Activated naive CD8-positive, alpha-beta T cell treated with anti-CD3 and anti-CD28 coated beads, Interleukin-2, amount 10 ng/mL, durations not matched to agents 7 days and 5 days (primary cell): ENCODE measurements at places on chromosomes 2 and 18. TPM values are rescaled to one million over a fixed set of nuclear protein-coding genes. Genes with fewer than 3 reads are reported as not detected.

Gene REG3G
- not detected for total RNA-seq

Gene DNAJC5G
- not detected for total RNA-seq

Gene ACVR1C
- 2.0 TPM for total RNA-seq

Gene ANKRD30BL
- not detected for total RNA-seq

Gene NPPC
- total RNA-seq, result 0.40 TPM

Gene CPLX4
- total RNA-seq, result not detected

Gene SLC11A1
- 1.7 TPM for total RNA-seq

Gene GPR55
- total RNA-seq, result 18.8 TPM

Gene LRRC30
- not detected for total RNA-seq

GRCh38 chr18:32092422-32093101 lies 888 bp downstream of the RNF138 start:
- H3K27me3 ChIP-seq, result no peaks in the 10 kb centered on the region
- peaks cover 38% of the 10 kb centered on the region for H3K36me3 ChIP-seq
- H3K27ac ChIP-seq, result peak overlapping the region; percentile 96

DNA sequence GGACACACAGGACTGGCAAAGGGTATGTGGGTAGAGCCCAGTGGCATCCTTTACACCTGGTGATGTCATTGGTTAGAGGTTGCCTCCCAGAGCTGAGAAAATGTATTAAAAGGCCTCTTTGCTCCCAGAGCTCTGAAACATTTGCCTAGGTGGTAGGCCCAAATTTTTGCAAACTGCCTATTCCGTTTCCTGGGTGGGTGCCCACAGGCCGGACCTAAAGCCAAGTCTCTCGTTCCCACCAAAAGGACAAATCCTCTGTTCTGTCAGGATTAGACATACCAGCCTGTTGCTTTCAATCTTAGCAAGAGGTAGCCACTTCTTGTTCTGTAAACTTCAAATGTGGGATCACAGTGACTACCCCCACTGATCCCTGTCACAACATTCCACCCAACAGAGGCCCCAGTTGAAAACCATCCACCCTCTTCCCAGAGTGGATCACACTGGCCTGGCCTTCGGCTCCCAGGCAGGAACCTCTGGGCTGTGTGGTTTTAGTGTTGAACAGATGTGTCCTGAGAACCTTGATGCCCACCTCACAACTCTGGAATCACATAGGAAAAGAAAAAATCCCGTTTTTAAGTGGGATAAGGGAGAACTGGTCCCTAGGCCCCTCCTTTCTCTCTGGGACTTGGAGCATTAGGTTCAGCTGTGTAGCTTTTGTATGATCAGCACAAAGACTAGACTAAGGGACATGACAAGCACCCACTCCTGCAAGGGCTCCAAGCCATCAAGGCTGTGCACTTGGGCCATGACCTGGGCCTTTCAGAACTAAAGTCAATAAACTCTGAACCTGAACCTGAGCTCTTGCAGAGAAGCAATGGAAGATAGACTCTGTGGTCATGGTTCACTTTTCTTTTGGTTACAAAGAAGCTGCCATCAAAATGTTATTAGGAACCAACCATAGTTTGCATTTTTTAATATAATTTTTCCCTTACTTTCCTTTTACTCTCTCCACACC lies 211.3 kb downstream of the CYP26B1 start:
- H3K27ac ChIP-seq, result no peak overlapping the region
- no peaks in the 10 kb centered on the region for H3K36me3 ChIP-seq
- no peak for DNase-seq
- no peak overlapping the region for H3K4me3 ChIP-seq
- no peaks in the 10 kb centered on the region for H3K4me1 ChIP-seq
- no peaks in the 10 kb centered on the region for H3K27me3 ChIP-seq

- H3K27me3 ChIP-seq, result peaks cover 2% of the 10 kb centered on the region
- no peak overlapping the region for H3K27ac ChIP-seq
- no peak overlapping the region for H3K4me3 ChIP-seq
- H3K4me1 ChIP-seq, result no peaks in the 10 kb centered on the region
- no peaks in the 10 kb centered on the region for H3K36me3 ChIP-seq
Measured at GRCh38 chr2:104476563-104476988, 377.3 kb upstream of the POU3F3 start.

- H3K27ac ChIP-seq, result no peak overlapping the region
- H3K4me1 ChIP-seq, result no peaks in the 10 kb centered on the region
- peak; percentile 32 for DNase-seq
- no peaks in the 10 kb centered on the region for H3K27me3 ChIP-seq
- no peak overlapping the region for H3K4me3 ChIP-seq
Measured at GRCh38 chr2:209334188-209335017, 89.4 kb upstream of the MAP2 start.

DNA sequence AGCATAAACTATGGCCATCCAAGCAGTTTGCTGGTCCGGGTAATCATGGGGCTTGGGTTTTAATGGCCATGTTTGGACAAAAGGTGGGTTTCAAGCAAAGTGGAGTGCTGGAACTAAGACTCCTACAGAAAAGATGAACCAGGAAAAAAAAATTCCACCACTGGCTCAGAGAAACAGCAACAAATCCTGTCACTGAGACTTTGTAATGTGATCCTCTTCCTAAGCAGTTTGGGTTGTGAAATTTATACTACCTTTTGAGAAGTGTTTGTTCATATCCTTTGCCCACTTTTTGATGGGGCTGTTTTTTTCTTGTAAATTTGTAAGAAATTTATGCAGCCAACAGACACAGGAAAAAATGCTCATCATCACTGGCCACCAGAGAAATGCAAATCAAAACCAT lies 40.2 kb downstream of the MRPL33 start:
- no peak for DNase-seq
- no peak overlapping the region for H3K4me3 ChIP-seq
- no peaks in the 10 kb centered on the region for H3K27me3 ChIP-seq
- H3K36me3 ChIP-seq, result peaks cover 10% of the 10 kb centered on the region

GRCh38 chr2:8966123-8966908 lies 37.2 kb downstream of the MBOAT2 start:
- no peak for DNase-seq
- H3K4me1 ChIP-seq, result peaks cover 4% of the 10 kb centered on the region
- no peaks in the 10 kb centered on the region for H3K36me3 ChIP-seq
- H3K27me3 ChIP-seq, result peaks cover 14% of the 10 kb centered on the region
- no peak overlapping the region for H3K27ac ChIP-seq
- no peak overlapping the region for H3K4me3 ChIP-seq

DNA sequence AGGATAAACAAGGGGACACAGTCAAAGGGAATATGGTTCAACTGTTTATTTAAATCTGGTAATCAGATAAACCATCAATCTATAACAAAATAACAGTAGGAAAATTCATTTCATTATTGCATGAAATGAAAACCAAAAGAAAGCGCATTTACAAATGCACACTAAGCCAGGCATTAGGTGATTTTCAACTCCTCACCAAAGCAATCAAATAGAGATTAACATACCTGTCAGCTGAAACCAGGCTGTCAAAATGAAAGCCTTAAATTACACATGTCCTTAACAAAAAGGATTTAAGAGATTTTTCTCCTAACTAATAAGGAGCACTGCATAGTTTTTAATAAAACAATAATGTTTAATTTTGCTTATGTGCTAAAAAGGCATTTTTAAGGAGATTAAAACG lies 23.0 kb downstream of the STK39 start:
- H3K4me3 ChIP-seq, result no peak overlapping the region
- no peak for DNase-seq
- no peak overlapping the region for H3K27ac ChIP-seq
- no peaks in the 10 kb centered on the region for H3K27me3 ChIP-seq
- peaks cover 20% of the 10 kb centered on the region for H3K36me3 ChIP-seq

DNA sequence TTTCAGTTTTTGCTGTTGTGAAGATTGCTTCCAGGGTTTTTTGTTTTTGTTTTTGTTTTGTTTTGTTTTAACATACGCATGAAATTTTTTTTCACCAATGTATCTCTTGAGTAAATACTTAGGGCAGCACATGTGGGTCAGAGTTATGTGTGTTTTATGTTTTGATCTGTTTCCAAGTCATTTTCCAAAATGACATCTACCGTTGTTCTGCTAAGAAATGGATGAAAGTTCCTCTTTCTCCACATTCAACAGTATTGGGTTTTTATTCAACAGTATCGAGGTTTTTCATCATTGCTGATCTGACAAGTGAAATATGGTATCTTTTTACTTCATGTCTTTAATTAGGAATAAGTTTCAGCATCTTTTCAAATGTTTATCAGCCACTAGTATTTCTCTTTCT lies 16.7 kb downstream of the RNF144A start:
- no peaks in the 10 kb centered on the region for H3K27me3 ChIP-seq
- DNase-seq, result no peak
- peak overlapping the region; percentile 24 for H3K27ac ChIP-seq
- H3K4me1 ChIP-seq, result peaks cover 46% of the 10 kb centered on the region
